ENCODE measurements at places on chromosomes 5 and 9.

GRCh38 chr9:68705531-68706362, 707 bp downstream of the PIP5K1B start:
- peak; percentile 8 for DNase-seq

GRCh38 chr5:53603009-53603687, 42.7 kb downstream of the NDUFS4 start:
- DNase-seq: no peak

DNA sequence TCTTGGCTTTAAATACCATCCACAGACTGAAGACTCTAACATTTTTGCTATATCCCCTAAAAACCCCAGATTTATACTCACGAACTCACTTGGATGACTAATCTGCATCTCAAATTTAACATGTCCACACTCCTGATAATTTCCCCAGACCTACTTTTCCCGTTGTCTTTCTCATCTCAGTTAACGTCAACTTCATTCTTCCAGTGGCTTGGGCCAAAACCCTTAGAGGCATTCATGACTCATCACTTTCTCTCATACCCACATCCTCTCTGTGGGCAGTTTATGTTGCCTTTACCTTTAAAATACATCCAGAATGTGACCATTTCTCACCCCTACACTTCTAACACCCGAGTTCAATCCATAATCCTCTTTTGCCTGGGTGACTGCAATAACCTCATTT, 96.7 kb downstream of the EDIL3 start:
- DNase-seq: no peak

DNA sequence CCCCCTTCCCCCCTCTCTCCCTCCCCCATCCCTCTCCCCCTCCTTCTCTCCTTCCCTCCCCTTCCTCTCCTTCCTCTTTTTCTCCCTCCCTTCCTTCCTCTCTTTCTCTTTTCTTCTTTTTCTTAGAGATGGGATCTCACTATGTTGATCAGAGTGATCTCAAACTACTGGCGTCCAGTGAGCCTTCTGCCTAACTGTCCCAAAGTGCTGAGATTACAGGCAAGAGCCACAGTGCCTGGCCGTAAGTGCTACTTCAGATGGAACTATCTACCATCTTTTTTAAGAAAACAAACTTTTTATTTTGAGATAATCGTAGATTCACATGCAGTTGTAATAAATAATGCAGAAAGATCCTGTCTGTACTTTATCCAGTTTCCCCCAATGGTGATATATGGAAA, 6.3 kb downstream of the RCL1 start:
- no peak for DNase-seq

Measured in activated naive CD8-positive, alpha-beta T cell treated with anti-CD3 and anti-CD28 coated beads, Interleukin-2, amount 50 U/mL, for 24 hours (primary cell).